Hematopoietic multipotent progenitor cell treated with erythropoietin and hydrocortisone succinate and interleukin-3 and kit ligand, for 15 days (in vitro differentiated cells): ENCODE measurements at places on chromosomes 11 and 22.

DNA sequence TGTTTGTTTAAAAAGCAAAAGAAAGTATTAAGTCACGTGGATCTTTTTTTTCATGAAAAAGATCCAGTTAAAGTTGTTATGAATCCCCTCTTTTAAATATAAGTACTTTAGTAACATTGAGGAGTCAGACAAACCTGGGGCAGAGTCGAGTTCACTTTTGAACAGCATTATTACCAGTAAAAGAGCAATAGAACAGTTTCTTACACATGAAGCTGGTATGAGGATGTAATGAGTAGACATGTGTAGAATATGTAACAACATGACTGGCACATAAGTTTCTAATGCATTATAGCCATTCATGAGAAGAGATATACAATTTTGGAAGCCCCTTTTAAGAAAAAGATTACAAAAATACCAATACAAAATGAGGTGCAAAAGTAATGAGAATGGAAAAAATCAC, 7.6 kb upstream of the MUC15 start:
- no peak for DNase-seq

DNA sequence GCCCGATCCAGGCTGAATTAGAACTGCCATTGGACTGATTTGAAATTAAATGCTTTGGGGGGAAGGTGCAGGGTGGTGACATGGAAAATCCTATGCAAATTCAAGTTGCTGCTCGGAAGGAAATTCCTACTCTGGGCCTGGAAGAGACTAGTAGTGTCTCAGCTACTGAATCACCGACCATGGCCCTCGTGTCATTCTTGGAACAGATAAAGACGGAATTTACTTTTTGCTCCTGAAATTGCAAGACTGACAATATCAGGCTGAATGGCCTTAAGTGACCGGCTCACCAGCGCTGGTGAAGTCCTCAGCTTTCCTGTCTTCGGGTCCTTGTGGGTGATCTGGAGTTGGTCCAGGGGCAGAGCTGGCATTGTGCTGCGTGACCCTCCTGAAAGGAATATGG, 6.1 kb downstream of the ASCC2 start:
- DNase-seq = peak; percentile 20

DNA sequence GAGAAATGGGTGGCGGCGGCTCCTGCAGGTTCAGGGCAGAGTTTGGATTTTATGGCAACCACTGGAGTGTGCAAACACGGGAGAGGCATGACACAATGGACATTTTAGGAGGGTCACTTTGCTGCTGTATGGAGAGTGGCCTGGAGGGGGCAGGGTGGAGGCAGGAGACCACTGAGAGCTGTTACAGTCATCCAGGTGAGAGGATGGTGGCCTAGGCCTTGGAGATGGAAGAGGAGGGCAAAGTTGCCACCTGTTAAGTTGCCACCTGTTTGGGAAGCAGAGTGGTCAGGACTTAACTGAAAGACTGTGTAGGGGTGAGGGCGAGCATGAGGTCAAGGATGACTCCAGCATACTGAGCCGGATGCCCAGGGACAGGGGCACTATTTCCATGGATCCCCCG, 2.3 kb upstream of the RAD9A start:
- DNase-seq = peak; percentile 47

DNA sequence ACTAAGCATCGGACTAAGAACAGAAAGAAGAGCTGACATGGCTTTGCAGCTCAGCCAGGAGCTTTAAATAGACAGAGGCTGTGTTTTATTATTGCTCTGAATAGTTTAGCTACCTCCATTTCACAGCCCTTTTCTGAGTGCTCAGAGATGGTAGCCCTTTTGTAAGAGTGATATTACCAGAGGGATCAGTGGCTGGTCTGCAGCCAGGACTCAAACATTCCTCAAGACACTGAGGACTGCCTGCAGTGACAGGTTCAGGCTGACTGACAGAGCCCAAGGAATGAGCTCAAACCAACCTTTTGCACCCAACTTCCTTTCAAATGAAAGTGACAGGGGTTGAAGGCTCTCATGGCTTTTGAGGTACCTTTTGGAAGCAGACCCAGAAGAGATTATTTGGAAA, 189.0 kb downstream of the DDX10 start:
- DNase-seq = no peak

DNA sequence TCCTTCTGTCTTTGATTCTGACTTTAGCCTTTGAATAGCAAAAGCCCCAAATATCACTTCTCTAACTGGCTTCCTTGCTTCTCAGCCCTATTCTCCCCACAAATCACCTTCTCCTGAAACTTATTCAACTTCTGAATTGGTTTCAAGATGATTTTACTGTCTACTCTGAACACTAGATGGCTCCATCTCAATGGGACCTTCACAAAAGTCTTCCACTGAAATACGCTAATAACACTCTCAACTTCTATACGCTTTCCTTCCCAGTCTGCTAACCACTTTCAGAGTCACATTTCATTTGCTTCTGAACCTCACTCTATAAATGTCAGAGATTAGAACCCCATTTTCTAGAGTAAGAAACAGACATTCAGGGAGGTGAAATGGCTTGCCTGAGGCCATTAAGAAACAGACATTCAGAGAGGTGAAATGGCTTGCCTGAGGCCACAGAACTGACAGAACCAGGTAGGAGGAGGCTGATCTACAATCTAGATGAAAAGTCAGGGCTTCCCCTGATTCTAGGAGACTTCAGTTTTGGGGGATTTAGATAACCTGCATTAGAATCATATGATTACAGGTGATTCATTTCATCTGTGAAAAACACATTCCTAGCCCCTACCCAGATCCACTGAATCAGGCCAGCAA, 20.6 kb downstream of the MORC2 start:
- peak; percentile 34 for DNase-seq
